ENCODE measurements at places on chromosomes 16 and 17.

DNA sequence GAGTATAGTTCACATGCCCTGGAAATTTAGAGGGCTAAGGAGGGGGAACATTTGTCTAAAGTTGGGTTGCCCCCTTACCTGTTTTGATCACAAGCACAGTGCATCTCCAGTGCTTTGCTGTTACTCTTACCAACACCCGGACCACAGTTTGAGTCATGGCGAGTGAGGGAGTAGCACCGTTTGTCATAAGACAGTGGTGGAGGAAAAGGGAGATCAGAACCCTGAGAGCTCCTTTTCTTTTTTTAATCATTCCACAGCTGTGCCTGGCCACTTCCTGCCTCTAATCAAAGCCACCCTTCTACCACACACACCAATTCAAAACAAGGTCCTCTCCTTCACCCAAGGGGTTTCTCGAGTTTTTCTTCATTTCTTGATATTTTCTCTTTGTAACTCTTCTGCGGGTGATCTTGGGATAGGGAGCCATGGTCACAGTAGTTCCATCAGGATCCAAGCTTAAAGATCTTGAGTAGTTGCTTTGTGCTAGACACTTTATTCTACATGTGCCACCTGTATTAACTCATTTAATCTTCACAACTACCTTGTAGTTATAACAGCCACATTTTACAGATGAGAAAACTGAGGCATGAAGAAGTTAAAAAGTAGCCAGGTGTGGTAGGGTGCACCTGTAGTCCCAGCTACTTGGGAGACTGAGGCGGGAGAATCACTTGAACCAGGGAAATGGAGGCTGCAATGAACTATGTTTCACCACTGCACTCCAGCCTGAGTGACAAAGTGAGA is 5.0 kb upstream of the MYL4 start:
- DNase-seq, result no peak

DNA sequence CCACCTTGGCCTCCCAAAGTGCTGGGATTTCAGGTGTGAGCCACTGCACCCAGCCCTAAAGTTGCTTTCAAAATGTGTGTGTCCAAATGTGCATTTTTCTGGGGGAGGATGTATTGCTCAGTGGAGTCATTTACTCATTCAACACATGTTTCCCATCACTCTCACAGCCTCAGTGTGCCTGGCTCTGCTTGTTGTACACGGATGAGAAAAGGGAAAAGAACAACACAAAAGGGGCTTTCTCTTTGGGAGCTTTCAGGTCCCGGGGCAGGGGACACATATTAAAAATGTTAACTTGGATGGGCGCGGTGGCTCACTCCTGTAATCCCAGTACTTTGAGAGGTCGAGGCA is 1.7 kb upstream of the PPL start:
- DNase-seq, result no peak

GRCh38 chr16:48075398-48075797 is 80.4 kb downstream of the ABCC12 start:
- no peak for DNase-seq

DNA sequence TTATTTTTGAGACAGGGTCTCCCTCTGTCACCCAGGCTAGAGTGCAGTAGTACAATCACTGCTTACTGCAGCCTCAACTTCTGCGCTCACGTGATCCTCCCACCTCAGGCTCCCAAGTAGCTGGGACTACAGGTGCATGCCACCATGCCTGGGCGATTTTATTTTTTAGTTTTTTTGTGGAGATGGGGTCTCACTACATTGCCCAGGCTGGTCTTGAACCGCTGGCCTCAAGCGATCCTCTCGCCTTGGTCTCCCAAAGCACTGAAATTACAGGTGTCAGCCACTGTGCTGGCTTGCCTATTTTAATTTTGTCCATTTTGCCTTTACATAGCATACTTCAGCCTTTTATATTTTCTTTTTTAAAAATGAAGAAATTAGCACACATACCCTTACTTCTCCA is 51.2 kb downstream of the TTC19 start:
- no peak for DNase-seq

GRCh38 chr16:27228045-27228444 is 24.7 kb downstream of the KDM8 start:
- no peak for DNase-seq

DNA sequence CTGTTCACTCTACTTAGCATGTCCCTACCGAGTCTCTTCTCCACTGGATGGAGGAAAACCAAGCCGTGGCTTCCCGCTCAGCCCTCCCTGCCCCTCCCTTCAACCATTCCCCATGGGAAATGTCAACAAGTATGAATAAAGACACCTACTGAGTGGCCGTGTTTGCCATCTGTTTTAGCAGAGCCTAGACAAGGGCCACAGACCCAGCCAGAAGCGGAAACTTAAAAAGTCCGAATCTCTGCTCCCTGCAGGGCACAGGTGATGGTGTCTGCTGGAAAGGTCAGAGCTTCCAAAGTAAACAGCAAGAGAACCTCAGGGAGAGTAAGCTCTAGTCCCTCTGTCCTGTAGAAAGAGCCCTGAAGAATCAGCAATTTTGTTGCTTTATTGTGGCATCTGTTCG is 2.8 kb upstream of the LPCAT2 start:
- DNase-seq, result no peak

DNA sequence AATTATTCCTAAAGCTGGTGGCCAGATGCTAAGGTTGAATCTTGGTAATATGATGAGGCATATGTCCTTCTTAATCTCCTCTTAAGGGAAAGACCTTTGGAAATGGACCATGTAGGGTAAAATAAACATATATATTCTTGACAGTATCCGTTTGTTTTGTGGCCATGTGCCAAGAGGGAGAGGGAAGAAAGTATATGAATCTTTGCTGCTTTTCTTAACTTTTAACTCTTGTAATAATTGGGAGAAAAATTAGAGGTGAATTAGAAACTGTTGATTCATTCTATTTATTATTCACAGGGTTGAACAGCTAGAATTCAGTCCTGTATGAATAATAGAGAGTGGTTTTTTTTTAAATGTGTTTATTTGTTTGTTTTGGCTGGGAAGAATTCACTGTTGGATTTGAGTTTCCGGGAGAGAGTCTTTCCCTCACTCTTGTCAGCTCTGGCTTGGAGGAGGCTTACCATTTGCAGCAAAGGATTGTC is 31.6 kb downstream of the AATF start:
- no peak for DNase-seq

- DNase-seq, result peak; percentile 47
Observed at GRCh38 chr17:56593086-56593645, 333 bp upstream of the NOG start.

DNA sequence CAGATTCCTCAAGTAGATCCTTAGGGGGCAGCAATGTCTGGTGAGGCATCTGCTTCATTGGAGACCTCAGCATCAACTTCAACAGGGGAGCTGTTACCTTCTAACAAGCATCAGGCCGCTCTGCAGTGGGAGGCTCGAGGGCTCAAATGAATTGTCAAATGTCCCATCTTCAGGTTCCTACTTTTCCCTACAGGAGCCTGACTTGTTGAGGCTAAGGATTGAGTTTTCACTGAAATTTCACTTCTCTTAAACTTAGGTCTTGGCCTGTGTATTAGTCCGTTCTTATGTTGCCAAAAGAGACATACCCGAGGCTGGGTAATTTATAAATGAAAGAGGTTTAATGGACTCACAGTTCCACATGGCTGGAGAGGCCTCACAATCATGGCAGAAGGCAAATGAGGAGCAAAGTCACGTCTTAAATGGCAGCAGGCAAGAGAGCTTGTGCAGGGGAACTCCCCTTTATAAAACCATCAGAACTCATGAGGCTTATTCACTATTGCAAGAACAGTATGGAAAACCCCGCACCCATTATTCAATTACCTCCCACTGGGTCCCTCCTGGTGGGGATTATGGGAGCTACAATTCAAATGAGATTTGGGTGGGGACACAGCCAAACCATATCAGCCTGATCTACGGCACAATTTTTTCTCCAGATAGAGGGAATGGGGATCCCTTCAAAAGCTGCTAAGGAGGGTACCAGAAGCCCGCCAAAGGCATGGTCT is 5.1 kb upstream of the CD300LD start:
- no peak for DNase-seq

DNA sequence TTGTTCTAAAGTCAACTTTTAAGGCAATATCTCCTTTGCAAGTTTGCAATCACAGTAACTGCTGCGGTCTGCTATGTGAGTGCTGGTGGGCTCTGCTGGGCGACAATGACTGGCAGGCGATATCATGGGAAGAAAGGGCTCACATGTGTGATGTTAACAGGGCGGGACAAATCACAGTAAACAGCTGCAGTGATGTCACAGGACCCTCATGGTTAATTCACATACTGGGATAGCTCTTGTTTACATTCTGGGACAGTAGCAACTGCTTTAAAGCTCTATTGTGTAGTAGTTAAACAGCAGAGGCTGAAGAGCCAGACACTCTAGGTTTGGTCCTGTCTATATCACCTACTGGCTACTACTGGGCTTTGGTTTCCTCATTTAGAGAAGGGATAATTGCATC is 257.2 kb upstream of the ASIC2 start:
- no peak for DNase-seq

DNA sequence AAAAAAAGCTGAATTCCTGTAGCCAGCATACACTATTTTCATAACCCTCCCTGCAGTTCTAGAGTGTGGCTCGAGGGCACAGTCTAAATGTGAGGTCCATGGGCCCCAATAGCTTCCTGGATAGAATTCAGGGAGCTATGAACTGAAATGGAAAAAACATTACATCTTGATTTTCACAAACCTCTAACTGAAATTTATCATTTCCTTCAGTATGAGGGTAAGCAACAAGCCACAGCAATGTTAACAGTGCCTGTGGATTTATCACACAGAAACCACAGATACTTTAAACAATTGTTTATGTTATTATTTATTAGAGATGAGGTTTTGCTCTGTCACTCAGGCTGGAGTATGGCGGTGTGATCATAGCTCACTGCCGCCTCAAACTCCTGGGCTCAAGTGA is 18.2 kb downstream of the TMEM92 start:
- DNase-seq, result no peak

DNA sequence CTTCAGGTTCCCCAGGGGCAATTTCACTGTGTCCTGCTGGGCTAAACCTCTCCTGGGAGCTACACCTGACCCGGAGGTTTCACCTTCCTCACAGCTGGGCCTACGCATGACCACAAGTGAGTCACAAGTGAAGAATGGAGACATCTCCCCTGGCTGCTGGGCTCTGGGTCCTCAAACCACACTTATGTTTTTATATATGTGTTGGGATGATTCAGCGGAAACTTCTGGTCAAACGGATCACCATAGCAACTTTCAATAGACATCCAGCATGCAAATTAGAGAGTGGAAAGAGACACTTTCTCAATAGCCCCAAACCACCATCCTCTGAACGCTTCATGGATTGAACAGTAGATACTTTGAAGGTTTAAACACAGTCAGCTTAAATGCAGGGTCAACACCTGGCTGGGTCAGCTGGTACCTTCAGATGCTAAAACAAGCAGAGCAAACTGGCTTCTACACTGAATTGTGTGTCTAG is 28.0 kb upstream of the MAF start:
- DNase-seq, result no peak

DNA sequence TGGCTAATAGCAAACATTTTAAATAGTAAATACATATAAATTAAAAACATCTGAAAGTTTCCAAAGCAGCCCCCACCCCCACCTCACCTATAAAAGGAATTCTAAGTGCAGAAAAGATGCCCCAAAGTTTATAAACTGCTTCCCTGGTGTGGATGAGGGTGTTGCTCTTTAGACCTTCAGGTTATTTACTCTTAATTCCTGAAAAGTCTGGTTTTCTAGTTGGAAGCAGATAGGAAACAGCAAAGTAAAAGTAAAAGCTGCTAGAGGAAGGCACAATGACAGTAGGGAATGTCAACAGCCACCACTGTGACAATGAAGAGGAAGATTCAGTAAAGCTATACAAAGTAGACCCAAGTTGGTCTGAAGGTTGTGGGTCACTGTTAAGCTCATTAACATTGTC is 37.8 kb downstream of the SSH2 start:
- DNase-seq, result no peak

- DNase-seq, result no peak
Observed at GRCh38 chr17:5962371-5962770, 107.8 kb upstream of the WSCD1 start.

GRCh38 chr17:1197781-1198490 is 18.2 kb upstream of the ABR start:
- DNase-seq, result no peak
